ENCODE measurements at places on chromosomes 2 and 18. TPM values are rescaled to one million over a fixed set of nuclear protein-coding genes. Genes with fewer than 3 reads are reported as not detected.

- H3K36me3 ChIP-seq = no peaks in the 10 kb centered on the region
- H3K4me1 ChIP-seq = no peaks in the 10 kb centered on the region
- H3K27me3 ChIP-seq = no peaks in the 10 kb centered on the region
Measured at GRCh38 chr18:50594942-50595341, 35.1 kb downstream of the MAPK4 start.

DNA sequence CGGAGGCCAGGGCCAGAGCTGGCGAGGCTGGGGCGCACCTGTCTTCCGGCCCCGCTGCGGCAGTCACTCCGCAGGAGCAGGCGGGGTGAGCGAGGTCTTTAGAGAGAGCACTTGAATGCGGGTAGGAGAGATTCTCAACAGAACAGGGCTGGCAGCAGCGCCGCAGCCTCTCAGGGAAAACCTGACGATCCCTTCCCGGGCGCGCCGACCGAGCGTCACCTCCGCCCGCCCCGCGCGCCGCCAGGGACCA lies 526 bp downstream of the PRKRA start:
- peak; percentile 85 for DNase-seq
- H3K27me3 ChIP-seq = no peaks in the 10 kb centered on the region

Gene WDR35
- 17.6 TPM for total RNA-seq

GRCh38 chr2:150062416-150062815 lies 425.1 kb downstream of the RND3 start:
- DNase-seq = no peak
- H3K27ac ChIP-seq = no peak overlapping the region
- no peak overlapping the region for H3K4me3 ChIP-seq
- H3K27me3 ChIP-seq = no peaks in the 10 kb centered on the region
- H3K4me1 ChIP-seq = no peaks in the 10 kb centered on the region

Gene FBXO41
- 1.7 TPM for total RNA-seq

DNA sequence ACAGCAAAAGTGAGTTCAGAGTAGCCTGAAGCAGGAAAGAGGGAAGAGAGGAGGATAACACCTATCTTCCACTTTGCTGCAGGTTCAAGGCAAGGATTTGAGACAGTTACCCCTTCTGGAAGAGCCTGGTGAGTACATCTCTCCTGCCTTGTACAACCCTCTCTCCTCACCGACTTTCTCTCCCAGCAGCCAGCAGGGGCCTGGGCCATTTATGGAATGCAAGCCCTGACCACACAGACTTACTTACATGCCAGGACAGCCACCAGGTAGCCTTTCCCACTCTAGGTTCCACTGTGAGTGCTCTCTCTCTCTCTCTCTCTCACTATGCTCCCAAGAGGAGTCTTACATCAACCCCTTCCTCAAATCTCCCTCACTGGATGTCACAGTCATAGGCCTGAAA lies 57.0 kb downstream of the BCL11A start:
- no peak overlapping the region for H3K4me3 ChIP-seq
- no peak for DNase-seq
- no peaks in the 10 kb centered on the region for H3K4me1 ChIP-seq
- no peak overlapping the region for H3K27ac ChIP-seq

GRCh38 chr2:25558262-25558661 lies 115.1 kb downstream of the DTNB start:
- H3K4me3 ChIP-seq = no peak overlapping the region
- H3K4me1 ChIP-seq = peaks cover 9% of the 10 kb centered on the region
- no peak overlapping the region for H3K27ac ChIP-seq
- H3K36me3 ChIP-seq = no peaks in the 10 kb centered on the region

GRCh38 chr2:231820786-231821303 lies 34.6 kb downstream of the COPS7B start:
- no peak overlapping the region for H3K27ac ChIP-seq
- no peaks in the 10 kb centered on the region for H3K36me3 ChIP-seq
- H3K27me3 ChIP-seq = no peaks in the 10 kb centered on the region
- H3K4me3 ChIP-seq = no peak overlapping the region

- no peaks in the 10 kb centered on the region for H3K36me3 ChIP-seq
- H3K4me1 ChIP-seq = no peaks in the 10 kb centered on the region
- no peak for DNase-seq
Measured at GRCh38 chr2:222038067-222038802, 260.6 kb downstream of the PAX3 start.

- H3K36me3 ChIP-seq = no peaks in the 10 kb centered on the region
- no peak overlapping the region for H3K27ac ChIP-seq
- H3K4me3 ChIP-seq = no peak overlapping the region
- H3K4me1 ChIP-seq = no peaks in the 10 kb centered on the region
- DNase-seq = no peak
- no peaks in the 10 kb centered on the region for H3K27me3 ChIP-seq
Measured at GRCh38 chr2:233036162-233036838, 3.8 kb downstream of the NEU2 start.

GRCh38 chr18:77055429-77056300 lies 76.9 kb downstream of the MBP start:
- H3K27me3 ChIP-seq = no peaks in the 10 kb centered on the region
- DNase-seq = no peak
- peak overlapping the region; percentile 78 for H3K27ac ChIP-seq
- peaks cover 39% of the 10 kb centered on the region for H3K4me1 ChIP-seq
- H3K4me3 ChIP-seq = no peak overlapping the region

GRCh38 chr2:127511917-127512316 lies 14.4 kb downstream of the IWS1 start:
- no peak for DNase-seq
- H3K36me3 ChIP-seq = peaks cover 4% of the 10 kb centered on the region
- peaks cover 36% of the 10 kb centered on the region for H3K4me1 ChIP-seq
- no peaks in the 10 kb centered on the region for H3K27me3 ChIP-seq
